ENCODE measurements at places on chromosomes 6 and 20. TPM values are rescaled to one million over a fixed set of nuclear protein-coding genes. Genes with fewer than 3 reads are reported as not detected.

GRCh38 chr6:43096451-43097097 is 20.5 kb downstream of the PTK7 start:
- DNase-seq, result peak; percentile 82

DNA sequence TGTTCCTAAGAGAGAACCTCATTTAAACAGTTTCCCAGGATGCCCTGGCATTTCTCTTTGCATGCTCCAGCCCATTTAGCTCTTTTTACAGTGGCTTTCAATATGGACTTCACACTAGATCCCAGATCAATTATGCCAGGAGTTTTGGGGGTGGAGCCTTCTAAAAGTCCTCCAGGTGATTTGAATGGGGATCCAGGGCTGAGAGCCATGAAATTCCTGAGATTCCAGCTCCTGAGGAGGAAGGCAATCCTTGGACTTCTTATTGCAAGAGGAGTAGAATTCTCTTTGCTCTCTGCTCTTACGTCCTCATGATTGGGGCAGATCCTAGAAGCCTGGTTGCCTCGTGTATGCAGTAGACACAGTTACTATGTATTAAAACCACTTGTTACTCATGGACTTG is 184.2 kb downstream of the DHX35 start:
- DNase-seq, result no peak

DNA sequence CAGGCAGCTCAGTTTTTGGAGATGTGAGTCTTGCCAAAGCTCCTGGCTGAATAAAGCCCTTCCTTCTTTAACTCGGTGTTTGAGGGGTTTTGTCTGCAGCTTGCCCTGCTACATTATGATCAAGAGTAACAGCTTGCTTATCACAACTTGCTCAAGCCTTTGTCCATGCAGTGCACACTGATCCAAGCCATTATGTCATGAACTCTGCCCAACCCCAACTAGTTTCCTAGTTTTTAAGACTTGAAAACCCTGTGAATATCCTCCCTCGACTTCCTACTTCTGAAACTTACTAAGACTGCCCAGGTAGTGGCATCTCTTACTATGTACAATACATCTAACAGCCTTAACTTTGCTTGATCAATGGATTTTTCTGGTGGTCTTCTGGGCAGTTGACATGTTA is 50.3 kb upstream of the ADGRF4 start:
- DNase-seq, result no peak

- no peak for DNase-seq
Measured at GRCh38 chr6:90049295-90049694, 155.0 kb downstream of the GJA10 start.

DNA sequence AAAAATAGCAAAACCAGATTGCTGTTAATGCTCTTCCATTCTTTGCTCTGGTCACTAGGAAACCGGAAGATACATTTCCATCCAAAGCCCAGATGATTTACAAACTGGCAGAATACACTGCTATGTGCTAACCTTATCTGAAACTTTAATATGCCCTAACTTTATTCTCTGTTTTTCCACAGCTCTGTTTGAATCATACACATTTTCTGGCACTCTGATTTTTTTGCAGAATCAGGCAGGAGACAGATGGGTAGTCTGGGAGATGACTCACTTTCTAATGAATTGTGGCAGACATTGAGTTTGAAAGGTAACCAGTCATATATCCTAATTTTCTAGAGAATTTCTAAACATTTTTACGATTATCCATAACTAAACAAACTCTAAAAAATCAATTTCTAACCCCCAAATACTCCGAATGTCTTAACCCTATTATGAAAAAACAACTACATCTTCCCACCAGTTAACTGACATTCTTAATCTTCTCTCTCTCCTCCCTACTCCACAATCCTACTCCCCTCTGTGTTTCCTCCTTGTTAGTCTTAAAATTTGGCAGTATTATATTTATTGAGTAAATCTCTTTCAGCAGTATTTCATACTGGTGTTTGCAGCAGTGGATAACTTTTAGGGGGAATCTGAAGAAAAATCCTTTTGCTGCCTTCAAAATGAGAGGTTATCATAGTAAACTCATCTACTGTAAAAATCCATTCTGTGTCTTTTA is 63.5 kb downstream of the MAN1A1 start:
- DNase-seq, result no peak

Gene SLC13A3
- not detected for total RNA-seq

Gene PPP1R14C
- 0.08 TPM for total RNA-seq

Gene DNMT3B
- 3.0 TPM for total RNA-seq

Gene ADGRB3
- total RNA-seq, result not detected

Gene FOXF2
- not detected for total RNA-seq
